Stimulated activated CD4-positive, alpha-beta T cell treated with anti-CD3 and anti-CD28 coated beads, Interleukin-2, amount 100 ng/mL, for 24 hours (primary cell): ENCODE measurements at places on chromosomes 12 and 14.

DNA sequence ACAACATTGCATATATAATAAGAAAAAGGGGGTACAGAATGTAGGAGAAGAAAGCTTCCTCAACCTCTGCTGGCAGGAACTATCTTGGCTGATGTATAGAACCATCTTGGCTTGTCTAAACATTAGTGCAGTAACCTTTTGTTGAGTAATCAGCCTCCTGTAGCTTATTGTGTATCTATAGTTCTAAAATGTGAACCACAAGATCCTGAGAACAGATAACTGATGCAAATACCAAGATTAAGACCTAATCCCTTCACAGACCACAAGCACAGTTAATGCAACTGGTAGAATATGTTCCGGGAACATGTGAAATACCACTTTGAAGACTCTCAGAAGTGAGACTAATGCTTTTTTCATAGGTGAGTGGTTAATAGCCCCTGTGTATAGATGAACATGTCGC, 50.7 kb upstream of the KCNC2 start:
- no peak for DNase-seq

DNA sequence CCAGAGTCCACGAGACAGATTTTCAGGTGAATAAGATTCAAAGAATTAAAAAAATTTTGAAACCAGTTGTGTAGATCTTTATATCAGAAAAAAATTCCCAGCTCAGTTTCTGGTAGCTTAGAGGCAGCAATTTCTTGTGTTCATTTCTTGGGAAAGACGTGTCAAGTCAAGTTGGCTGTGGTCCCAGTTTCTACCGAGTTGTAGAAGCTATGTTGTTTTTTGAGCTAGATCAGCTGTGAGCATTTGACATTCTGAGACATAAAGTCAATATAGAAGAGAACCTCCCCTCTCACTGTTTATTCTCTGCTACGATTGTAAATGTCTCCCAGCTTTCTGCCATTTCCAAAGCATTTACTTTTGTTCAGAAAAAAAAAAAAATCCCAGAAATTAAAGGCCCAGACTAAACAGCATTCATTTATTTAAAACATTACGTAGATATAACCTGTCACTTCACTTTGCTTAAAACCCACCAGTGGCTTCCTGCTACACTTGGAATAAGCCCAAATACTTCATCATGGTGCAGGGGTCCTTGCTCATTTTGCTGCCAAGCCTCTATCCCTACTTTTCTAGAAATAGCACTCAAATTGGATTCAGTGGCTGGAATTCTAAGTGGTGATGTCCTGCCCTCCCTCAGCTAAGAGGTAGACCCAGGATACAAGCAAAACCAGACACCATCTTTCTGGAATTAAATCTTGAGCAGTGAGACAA, 20.6 kb upstream of the PYGL start:
- DNase-seq: no peak

- no peak for DNase-seq
Observed at GRCh38 chr14:93271111-93271510, 61.7 kb downstream of the BTBD7 start.

DNA sequence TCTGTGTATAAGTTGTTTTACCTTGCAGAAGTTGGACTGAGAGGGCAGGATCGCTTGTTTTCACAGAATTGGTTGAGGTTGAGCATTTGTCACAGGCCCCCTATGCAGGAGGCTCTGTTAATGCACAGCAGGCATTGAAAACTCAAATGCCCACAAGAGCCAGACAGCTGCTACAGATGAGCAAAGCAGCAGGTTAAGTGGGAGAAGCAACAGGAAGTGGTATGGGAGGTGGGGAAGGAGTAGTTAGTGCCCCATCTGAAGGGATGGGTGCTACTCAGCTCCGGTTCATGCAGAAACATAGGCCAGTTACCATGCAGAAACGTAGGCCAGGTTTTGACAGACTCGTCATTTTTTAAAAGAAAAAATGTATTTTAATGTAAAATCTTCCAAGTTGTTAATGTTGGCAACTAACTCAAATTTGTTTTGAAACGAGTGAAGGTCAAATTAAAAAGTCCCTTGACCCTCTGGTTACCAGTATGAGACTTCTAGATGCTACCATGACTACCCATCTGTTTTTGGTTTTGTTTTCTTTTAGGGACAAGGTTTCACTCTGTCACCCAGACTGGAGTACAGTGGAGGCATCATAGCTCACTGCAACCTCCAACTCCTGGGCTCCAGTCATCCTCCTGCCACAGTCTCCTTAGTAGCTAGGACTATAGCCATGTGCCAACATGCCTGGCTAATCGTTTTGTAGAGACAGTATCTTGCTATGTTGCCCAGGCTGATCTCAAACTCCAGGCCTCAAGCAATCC, 84.7 kb upstream of the FRMD6 start:
- no peak for DNase-seq

GRCh38 chr14:41167040-41167439, 439.6 kb upstream of the LRFN5 start:
- no peak for DNase-seq

- DNase-seq: no peak
Observed at GRCh38 chr14:61474015-61474414, 152.6 kb downstream of the PRKCH start.

GRCh38 chr12:92369636-92370035, 224.0 kb upstream of the BTG1 start:
- DNase-seq: no peak

- DNase-seq: no peak
Observed at GRCh38 chr14:72463291-72463866, 430.5 kb downstream of the DPF3 start.

DNA sequence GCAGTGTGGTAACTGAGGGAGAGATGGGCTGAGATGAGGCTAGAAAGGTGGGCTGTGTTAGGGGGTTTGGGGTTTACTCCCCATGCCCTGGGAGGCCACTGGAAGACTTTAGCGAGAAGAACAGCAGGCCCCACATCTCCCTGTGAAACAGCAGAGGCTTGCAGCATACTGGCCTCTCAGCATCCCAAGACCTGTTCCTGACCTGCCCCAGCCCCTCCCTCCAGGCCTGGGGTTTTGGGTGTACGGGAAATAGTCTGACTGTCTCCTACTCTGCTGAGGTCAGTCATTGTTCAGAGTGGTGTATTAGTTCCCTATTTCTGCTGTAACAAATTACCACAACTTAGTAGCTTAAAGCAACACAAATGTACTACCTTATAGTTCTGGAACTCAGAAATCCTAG, 103.5 kb upstream of the HIF1A start:
- no peak for DNase-seq

- DNase-seq: no peak
Observed at GRCh38 chr12:7966563-7966962, 30.6 kb upstream of the SLC2A3 start.

DNA sequence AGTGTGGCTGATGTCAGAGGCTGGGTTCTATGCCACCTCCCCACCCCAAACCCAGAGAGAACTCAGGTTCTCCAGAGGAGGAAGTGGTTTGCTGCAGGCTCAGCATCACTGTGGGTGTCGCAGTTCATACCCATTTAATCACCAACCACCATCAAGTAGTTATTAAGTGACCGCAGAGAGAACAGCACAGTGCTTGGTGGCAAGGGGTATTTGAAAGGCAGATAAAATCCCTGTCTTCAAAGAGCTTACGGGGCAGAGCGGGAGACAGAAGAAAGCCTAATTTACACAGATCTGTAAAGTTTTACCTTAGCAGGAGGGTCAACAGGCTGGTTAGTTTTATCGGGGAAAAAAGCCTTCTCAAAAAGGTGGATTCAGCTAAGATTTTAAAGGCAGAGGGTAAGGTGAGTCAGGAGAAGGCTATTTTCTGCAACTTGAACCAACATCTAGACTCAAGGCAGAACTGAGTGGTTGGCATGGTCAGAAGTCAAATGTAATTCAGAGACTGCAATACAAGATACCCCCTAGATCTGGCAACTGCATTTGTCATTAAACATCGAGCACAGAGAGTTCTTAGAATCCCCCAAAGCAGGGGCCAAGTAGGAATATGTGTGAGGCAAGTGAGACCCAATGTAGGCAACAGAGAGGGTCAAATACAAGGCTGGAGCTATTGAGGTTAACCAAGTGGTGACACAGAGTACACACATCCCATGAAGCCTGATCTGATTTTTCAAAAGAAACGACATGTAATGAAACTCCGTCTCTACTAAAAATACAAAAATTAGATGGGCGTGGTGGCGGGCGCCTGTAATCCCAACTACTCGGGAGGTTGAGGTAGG, 13.2 kb downstream of the PXN start:
- peak; percentile 67 for DNase-seq

DNA sequence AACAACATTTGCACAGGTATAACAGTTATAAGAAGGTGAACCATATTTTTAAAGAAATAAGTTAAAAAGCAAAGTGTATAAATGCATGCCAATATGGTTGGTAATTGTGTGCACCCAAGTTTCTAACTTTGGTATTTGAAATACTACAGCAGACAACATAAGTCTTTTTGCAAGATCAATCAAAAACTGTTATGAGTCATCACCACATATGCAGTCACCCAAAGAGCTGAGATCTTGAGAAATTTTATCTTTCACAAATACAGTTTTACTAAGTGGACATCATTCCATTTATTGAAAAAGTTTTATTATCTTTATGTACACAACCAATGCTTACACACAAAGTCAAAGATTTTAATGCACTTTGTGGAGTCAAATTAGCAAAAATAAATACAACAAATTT, 7.0 kb upstream of the ACSS3 start:
- no peak for DNase-seq

DNA sequence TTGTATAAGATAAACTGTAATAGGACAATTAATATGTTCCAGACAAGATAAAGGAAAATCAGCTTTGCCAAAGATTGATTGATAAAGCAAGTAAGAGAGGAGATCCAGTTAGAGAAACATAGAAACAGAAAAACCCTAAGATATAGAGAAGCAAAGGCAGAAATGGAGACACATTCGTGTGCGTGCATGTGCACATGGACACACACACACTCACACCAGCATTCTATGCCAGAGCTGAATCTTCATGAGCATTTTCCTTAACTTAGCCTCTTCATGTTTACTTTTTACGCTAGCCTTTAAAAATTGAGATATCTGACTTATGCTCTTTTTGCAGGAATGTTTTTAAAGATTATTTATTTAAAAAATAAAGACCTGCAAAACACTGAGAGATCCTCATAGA, 168.5 kb upstream of the ATP2B1 start:
- DNase-seq: no peak

- no peak for DNase-seq
Observed at GRCh38 chr14:25006961-25007795, 42.8 kb downstream of the STXBP6 start.

DNA sequence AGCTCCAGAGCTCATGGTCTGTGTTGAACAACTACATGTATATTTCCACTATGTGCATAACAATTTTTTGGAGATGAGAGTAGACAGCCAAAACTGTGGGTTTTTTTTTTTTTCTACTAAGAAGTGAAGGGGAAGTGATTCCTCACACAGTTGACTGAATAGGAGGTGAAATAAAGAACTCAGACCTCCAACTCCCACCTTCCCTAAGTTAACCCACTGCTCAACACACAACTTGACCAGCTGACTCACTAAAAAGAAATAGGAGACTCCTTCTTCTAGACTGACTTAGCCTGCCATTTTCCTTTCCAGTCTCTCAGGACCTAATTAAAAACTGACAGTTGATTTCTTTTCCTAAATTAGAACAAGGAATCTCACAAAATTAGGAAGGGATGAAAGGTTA, 1.7 kb downstream of the M6PR start:
- DNase-seq: no peak

- no peak for DNase-seq
Observed at GRCh38 chr12:19038209-19038608, 91.3 kb upstream of the PLEKHA5 start.

DNA sequence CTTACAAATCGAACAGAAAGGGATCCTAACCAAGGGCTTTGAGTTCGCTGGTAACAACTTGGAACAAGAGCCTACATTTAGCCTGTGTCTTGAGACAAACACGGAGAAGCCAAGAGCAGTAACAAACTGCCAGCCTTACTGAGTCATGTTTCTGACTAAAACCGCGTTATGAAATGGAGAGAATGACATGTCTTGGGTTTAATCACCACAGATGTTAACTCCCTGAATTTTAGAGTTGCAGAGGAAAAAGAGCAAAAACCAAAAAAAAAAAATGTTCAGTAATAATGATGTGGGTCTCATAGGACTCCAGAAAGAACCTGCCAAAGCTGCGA, 1.0 kb downstream of the BLTP3B start:
- DNase-seq: peak; percentile 32

- peak; percentile 50 for DNase-seq
Observed at GRCh38 chr14:39229222-39229543, 4.5 kb upstream of the MIA2 start.

DNA sequence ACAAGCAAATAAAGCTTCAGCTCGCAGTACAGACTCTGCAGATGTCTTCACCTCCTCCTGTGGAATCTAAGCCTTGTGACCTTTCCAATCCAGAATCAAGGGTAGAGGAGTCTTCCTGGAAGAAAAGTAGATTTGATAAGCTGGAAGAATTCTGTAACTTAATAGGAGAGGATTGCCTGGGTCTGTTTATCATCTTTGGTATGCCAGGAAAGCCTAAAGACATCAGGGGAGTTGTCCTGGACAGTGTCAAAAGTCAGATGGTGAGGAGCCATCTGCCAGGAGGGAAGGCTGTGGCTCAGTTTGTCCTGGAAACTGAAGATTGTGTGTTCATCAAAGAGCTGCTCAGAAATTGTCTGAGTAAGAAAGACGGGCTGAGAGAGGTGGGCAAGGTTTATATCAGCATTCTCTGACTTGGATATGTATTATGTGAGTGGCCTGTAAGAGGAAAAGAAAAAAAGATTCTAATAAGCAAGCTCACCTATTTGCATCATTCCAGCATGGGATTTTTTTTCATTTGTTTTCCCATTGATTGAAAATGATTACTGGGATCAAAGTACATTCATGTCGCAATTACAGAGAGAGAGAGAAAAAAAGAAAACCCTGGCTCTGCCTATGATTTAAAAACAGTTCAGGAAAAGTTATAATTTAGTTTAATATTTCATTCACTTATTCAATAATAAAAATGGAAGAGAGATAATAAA, 767 bp downstream of the REP15 start:
- DNase-seq: no peak

GRCh38 chr12:106078358-106079010, 60.3 kb downstream of the NUAK1 start:
- DNase-seq: no peak

GRCh38 chr12:92779902-92780301, 77.1 kb downstream of the PLEKHG7 start:
- DNase-seq: no peak

- no peak for DNase-seq
Observed at GRCh38 chr12:50006754-50007442, 18.4 kb downstream of the RACGAP1 start.

GRCh38 chr12:94621662-94622359, 28.5 kb downstream of the TMCC3 start:
- DNase-seq: peak; percentile 49

DNA sequence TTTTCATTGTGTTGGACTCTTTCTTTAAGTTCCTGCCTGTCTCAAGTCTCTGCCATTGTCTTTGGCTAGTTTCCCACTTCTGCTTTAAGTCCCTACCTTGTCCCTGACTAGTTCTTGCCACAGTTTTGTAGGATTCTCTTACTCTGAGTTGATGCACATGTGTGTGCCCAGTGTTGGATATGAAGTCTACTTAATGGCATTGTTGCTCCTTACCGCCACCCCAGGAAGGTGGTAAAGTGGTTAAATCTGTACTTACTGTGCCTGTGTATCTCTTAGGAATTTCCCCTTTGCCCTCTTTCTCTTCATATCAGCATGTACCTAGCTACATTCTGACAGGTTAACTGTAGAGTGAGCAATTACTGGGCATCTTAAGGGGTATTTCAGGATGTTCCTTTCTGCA, 227.1 kb downstream of the NUBPL start:
- no peak for DNase-seq
